Hematopoietic multipotent progenitor cell (in vitro differentiated cells): ENCODE measurements at places on chromosomes 1 and 21.

DNA sequence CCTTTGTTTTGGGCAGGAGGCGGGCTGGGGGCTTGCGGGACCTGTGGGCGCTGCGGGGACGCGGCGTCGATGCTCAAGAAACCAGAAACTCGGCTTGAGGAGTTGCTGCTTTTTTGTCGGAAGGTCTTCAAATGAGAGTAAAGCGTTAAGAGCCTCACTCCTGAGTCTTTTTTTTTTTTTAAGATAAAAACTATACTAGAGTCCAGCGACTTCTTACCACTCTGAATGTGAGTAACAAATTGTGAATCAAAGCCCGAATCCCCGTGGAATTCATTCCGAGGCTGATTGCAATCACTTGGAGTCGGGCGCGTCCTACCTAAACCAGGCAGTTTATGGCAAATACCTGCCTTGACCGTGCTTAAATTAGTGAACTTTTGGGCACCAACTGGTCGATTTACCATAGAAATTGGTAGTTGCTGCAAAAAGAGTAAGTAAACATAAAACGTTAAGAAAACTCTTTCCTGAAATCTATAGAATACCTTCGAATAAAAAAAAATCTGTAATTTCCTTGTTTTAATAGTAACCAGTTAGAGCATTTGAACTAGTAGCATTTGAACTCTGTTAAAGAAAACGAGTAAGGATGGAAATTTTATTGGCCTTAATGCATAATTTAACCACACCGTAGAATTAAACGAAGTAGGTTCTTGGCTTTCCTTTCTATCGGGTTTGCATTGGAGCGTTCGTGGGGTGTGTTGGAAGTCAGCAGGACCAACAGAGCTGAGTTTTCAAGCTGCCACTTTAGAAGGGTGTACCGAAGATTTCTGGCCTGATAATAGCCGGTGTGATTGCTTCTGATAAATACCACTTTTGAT lies 769 bp downstream of the GPSM2 start:
- DNase-seq: no peak

DNA sequence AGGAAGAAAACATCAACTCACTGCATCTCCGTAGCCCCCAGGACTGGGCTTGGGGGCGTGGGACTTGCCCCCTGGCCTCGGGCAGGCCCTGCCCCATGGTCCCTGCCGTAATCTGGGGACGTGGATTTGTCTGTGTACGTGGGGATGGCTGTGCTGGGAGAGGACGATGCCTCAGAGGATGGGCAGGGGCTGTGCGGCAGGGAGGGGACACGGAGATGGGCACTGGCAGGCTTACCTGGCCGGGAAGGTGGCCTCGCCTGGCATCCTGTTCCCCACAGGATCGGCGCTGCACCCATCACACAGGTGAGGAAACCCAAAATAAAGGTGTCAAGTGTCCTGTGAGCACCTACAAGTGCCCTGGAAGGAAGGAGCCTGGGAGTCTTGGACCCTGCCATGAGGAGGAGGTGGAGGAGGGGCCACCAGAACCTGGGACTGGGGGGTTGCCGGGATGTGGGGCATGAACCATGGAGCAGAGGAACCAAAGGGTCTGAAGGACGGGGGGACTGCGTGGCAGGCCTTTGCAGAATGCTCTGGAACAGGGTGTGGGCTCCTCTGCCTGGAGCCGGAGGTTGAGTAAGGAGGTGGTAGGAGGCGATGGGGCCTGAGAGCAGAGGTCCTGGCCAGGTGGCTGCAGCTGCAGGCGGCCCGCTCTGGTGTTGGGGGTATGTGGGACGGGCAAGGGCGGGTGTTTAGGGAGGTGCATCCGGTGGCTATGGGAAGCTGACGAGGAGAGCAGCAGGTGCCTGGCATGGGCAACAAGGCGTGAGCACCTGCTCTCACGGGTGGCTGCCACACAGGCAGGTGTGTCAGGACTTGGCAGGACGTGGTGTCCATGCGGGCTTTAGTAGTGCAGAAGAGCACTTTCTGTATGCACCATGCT lies 27.8 kb upstream of the LRRC3 start:
- DNase-seq: no peak

DNA sequence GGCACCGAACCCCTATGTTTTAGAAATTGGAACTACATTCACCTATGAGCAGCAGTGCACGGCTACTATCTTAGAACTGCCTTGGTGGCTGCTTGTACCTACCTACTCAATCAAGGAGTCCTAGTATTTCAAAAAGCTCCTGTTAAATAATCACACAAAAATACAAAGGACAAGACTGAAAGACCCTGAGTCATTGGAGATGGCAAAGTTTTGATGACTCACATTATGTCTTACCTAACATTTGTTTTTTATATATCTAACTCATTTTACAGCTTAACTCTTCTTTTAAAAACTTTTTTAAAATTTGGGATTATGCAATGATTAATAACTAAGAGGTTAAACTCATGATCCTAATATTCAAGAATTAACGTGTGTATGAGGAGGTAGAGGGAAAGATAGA lies 1206.0 kb upstream of the TMPRSS15 start:
- no peak for DNase-seq

DNA sequence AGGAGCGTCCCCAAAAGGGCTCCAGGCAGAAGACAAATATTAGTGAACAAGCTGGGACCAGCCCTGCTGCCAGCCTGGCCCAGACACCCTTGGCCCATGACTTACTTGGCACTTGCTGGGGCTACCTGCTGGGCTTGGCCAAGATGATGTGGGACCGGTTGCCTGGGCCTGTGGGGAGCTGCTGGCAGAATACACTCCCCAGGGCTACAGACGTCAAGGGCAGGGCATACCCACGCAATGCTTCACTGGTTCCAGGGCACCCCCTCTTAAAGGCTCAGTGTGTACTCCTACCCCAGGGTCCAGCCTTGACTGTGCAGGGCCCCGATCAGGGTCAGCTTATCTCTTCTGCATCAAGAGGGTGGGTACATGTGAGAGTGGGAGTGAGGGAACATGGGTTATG lies 106.5 kb upstream of the SLC2A1 start:
- no peak for DNase-seq

GRCh38 chr1:62433861-62434617 lies 2.8 kb upstream of the USP1 start:
- no peak for DNase-seq

DNA sequence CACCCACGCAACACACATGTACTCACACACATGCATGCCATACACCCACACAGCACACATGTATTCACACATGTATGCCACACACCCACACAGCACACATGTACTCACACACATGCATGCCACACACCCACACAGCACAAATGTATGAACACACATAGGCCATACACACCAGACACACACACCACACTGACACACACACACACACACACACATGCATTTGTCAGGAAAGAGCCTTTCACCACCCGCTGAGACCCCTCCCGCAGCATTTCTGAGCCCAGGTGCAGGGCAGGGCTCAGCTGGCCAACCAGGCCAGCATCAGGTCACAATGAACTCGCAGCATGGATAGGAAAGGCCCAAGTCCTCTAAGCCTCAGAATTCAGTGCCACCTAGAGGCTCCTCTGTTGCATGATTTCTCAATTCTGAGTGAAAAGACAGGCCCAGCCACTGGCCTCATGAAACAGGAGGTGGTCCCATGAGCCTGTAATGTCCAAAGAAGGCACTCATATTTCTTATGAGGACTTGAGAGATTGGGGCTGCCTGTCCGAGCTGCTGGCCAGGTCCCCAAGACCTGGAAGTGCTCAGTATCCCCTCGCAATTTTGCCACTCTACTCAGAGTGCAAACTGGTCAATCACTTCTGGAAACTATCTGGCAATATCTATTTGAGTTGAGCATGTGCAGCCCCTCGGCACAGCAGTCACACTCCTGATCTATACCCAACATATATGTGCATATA lies 57.3 kb downstream of the PSMG1 start:
- DNase-seq: peak; percentile 81

- no peak for DNase-seq
Observed at GRCh38 chr1:216843409-216843808, 120.2 kb upstream of the ESRRG start.

DNA sequence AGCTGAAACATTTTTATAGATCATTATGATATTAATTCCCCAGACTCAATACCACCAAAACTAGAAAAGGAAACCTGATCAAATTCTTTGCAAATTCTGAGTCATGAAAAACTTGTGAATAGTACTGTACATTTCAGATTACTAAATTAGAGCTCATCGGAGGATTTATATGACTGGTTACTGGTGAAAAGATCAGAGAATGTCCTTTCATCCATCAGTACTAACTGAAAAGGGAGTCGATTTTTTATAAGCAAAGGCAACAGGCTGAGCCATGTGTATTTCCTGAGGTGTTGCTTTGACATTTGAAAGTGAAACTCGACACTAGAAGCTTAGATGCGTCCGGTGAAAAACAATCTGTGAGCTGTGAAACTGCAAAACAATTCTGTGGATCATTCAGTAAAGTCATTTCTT lies 155.7 kb downstream of the TNFSF18 start:
- DNase-seq: no peak

GRCh38 chr1:151953409-151954094 lies 40.1 kb downstream of the S100A10 start:
- no peak for DNase-seq

- no peak for DNase-seq
Observed at GRCh38 chr1:77063118-77063517, 156.1 kb downstream of the PIGK start.

GRCh38 chr1:119674835-119675289 lies 26.8 kb upstream of the ZNF697 start:
- peak; percentile 67 for DNase-seq

GRCh38 chr1:6984536-6984935 lies 199.3 kb downstream of the CAMTA1 start:
- no peak for DNase-seq

DNA sequence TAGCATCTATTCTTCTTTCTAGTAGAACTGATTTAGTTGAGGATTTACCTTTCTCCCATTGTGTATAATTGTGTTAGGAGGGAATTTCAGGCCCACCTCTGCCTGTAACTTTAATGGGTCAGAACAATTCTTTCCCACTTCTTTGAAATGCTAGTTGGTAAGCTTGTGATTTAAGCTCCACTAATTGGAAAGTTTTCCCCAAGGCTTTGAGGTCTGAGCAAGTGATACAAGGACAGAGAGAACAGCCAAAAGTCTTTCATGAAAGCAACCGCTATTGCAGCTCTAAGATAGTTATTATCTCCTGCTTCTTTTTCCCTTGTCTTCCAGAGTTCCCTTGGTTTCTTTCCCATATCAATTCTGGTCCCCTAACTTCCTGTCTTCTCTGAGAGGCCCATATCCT lies 38.7 kb upstream of the PDC start:
- DNase-seq: no peak

GRCh38 chr1:214801191-214801590 lies 198.2 kb downstream of the CENPF start:
- no peak for DNase-seq

DNA sequence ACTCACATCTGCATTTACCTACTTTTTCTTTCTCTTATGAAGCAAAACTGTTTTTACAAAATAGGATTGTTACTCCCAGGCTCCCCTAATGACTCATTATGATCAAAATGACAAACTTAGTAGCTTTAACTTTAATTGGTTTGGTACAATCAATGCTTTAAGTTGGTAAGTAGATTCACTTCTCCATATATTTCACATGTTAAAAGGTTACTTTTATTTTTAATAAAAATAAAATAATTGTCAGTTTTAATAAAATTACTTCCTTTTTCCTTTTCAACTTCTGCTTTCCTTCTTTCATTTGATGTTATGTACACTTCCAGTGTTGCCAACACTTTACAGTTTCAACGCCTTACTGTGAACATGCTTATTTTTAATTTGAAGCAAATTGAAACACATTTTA lies 477.6 kb downstream of the SETD4 start:
- DNase-seq: no peak

DNA sequence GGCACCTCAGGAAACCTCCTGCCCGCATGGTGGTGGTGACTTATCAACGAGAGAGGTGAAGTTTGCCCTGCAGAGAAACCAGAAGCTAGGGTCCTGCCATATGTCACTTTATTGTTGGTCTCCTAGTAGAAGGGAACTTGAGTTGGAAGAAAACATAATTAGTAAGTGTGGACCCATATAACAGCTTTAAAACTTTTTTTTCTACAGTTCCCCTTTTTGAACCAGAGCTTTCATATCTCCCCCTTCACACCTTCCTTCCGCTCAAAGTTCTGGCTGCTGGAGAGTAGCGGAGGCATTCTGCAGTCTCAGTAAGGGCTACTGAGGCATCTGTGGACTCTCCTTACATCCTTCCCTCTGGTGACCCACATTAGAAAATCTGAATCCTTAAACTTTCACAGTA lies 48.9 kb downstream of the PHC2 start:
- peak; percentile 54 for DNase-seq
